ENCODE measurements at places on chromosomes 6 and 20. TPM values are rescaled to one million over a fixed set of nuclear protein-coding genes. Genes with fewer than 3 reads are reported as not detected.

DNA sequence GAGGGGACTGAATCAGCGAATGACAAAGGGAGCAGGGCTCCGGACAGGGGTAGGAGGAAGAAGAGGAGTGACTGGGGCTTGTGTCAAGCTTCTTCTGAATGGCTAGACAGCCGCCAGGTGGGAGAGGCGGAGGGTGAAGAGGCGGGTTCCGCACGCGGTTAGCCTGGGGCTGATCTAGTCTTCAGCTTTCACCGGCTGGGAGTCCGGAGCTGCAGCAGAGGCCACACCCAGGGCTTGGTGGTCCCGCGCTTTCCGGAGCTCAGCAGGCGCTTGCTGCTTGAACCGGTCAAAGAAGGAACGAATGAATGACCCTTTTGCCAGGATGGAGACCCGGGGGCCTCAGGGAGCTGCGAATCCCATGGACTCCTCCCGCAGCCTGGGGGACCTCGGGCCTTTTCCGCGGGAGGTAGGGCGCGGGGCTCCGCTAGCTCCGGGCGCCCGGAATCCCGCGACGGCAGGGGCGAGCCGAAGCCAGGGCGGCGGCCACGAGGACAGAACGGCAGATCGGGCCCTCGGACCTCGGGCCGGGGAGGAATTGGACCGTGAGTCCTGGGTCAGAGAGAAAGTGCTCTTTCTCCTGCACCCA is at the start of gene C6orf141:
Gene C6orf141, plus strand, starts transcription at position 177 of the 586 bp plus-strand sequence. Its CDS starts 125 bp downstream, at position 302.
- DNase-seq = peak; percentile 26

Gene ZNF292
- 57.0 TPM for total RNA-seq

DNA sequence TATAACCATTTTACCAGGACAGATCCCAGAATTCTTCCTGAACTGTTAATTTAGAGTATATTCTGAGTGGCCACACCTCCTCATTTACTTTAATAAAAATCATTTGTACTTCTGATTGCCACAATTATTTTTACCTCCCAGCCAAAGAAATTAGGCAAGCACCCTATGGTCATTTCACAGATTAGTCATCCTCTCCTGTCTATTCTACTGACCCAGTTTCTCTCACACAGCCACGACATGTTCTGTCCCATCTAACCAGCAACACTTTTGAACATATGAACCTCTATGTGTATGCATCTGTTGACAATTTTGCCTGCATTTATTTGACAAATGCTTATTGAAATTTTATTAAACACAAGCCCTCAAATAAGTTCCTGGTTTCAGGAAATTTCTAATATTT is 202.6 kb upstream of the STXBP5 start:
- DNase-seq = no peak

- DNase-seq = no peak
Measured at GRCh38 chr6:154928325-154928922, 66.7 kb upstream of the TIAM2 start.

Gene TSBP1
- not detected for total RNA-seq

DNA sequence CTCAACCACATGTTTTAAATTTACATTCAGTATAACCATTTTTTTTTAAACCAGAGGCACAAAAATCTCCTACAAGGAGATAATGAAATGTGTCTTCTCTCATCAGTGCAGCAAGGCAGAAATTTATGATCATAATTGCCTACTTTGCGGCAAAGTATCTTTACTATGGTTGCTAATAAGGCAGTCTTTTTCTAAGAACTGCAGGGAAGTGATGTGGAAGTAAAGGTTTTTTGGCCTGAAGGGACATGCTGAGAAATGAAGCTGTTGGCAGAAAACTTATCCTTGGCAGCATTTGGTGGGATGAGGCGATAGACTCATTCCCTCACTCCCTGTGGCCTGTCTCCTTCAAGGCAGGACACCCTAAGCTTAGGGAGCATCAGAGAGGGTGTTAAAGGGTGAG is 48.7 kb downstream of the SCGN start:
- no peak for DNase-seq

DNA sequence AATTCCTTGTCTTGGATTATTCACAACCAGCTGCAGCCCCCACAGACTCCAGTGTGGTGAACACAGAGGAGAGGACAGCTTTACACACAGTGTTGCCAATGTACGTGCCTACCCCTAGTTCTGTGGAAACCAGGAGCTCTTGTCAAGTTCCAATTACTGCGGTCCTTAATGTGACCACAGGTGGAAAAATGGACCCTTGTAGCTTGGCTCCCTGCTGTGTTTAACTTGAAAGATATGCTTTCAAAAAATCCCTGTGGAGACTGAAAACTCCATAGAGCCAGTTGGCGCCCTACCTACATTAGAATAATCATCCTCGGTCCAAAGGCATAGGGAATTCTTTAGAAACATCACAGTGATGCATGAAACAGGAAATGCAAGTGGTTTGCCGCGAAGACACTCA is 118.3 kb upstream of the SLC22A23 start:
- DNase-seq = no peak

Gene ARHGAP18
- 8.7 TPM for total RNA-seq

Gene PBOV1
- not detected for total RNA-seq

GRCh38 chr20:20435453-20435852 is 67.5 kb downstream of the INSM1 start:
- no peak for DNase-seq

GRCh38 chr6:83908813-83909212 is 49.3 kb downstream of the CYB5R4 start:
- no peak for DNase-seq

- no peak for DNase-seq
Measured at GRCh38 chr20:23145281-23145700, 59.2 kb upstream of the CD93 start.

DNA sequence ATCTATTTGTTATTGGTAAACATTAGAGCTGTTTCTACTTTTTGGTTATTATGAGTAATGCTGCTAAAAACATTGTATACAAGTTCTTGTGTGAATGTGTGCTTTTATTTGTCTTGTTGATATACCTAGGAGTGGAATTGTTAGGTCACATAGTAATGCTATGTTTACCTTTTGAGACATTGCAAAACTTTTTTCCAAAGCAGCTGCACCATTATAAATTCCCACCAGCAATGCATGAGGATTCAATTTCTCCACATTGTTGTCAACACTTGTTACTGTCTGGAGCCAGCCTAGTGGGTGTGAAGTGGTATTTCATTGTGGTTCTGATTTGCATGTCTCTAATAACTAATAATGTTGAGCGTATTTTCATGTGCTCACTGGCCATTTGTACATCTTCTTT is 145.9 kb downstream of the CCDC170 start:
- no peak for DNase-seq

DNA sequence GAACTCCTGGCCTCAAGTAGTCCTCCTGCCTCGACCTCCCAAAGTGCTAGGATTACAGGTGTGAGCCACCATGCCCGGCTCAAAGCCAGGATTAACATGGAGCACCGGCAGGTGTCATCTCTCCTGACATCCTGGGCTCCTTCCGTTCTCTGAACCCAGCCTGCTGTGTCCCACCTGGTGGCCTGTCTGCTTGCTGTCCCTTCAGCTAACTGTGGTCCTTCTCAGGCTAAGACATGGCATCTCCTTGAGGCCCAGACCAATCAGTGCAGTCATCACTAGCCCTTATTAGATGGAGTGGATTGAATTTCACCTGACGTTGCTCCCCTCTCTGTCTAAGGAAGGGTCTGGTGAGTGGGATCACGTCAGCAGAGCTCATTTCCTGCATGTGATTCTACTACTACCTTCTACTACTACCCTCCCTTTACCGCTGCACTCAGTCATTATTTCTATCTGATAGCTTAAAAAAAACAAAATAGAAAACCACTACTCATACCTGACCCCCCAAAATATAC is 28.0 kb upstream of the SYNJ2 start:
- DNase-seq = no peak

GRCh38 chr6:49410564-49410963 is 52.5 kb downstream of the MMUT start:
- DNase-seq = no peak

DNA sequence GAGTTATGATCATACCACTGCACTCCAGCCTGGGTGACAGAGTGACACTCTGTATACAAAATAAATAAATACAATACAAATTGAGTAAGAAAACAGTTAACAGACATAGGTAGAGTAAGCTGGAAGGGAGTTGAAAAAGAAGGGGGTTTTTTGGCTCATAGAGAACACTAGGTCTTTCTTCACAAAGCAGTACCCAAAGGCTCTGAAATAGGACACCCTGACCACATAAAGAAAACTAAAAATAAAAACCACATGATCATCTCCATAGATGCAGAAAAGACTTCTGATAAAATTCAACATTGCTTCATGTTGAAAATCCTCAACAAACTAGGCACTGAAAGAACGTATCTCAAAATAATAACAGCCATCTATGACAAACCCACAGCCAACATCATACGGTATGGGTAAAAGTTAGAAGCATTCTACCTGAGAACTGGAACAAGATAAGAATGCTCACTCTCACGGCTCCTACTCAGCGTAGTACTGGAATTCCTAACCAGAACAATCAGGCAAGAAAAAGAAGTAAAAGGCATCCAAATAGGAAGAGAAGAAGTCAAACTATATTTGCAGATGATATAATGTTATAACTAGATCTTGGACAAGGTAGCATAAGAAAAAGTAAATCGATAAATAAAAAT is 48.6 kb downstream of the TOMM6 start:
- no peak for DNase-seq

GRCh38 chr6:149728499-149729234 is 10.8 kb upstream of the LATS1 start:
- DNase-seq = no peak

DNA sequence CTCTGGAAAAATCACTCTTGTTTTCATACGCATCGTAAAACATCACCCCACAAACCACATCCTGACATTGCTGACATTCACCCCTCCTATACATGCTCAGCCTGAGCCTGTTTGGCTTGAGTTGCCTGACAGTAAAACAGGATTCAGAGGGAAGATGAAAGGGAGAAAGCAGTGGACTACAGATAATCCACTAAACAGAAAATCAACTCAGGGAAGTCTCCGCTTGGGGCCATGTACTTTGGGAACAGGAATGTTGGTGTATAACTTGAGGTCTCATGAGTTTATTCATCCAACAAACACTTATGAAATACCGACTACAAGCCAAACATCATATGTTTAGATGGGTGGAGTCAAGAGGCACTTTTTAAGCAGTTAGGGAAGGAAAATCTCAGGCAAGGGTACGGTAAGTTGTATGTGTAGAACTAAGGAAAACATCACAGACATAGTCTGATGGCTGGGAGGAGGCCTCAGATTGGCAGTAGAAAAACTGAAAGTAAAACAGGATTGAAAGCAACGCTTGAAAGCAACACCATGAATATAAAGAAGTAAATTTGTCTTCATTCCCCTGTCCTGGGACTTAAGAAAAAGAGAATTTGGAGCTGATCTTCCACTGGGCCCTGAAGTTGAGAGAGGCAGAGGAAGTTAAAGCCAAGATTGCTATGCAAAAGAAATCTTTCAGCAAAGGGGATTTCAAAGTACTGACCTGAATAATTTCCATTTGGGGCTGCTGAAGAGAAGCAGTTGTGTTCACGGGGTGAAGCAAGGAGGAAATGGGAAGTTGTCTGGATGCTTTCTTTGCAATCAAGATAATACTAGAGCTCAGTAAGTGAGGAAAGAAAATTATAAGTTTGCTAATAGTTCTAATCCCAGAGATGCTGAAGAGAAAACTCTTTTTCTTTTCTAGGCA is 28.8 kb downstream of the PDE7B start:
- DNase-seq = peak; percentile 44

Gene SOD2
- total RNA-seq = 182 TPM

DNA sequence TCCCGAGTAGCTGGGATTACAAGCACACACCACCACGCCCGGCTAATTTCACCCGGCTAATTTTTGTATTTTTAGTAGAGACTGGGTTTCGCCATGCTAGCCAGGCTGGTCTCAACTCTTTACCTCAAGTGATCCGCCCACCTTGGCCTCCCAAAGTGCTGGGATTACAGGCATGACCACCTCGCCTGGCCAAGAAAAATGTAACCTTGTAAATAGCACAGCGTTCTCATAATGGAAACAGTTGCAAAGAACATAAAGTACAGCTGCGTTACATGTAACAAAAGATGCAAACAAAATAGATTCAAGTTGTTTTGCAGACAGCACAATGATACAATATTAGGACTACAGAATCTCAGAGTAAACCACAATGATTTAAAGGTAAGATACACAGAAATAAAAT is 14.6 kb downstream of the TLDC2 start:
- DNase-seq = no peak

Gene BMP6
- total RNA-seq = not detected

GRCh38 chr6:106705156-106705555 is 75.8 kb downstream of the QRSL1 start:
- DNase-seq = no peak

DNA sequence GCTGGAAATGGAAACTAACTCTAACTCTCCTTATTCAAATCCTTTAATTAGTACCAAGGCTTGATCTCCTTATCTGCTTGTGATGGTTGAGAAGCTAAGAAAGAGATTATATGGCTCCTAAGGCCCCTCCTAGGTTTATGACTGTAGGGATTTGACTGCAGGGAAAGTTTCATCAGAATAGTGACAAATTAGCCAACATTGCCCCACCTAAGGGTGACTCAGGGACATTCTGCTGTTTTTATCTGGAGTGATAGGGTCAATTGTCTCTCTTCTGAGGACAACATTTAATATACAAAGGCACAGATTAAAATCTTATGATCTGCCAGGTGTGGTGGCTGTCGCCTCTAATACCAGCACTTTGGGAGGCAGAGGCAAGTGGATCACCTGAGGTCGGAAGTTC is 138.1 kb upstream of the MARCKS start:
- DNase-seq = no peak

Gene TAPBP
- 216 TPM for total RNA-seq

GRCh38 chr20:44720621-44720996 is 5.4 kb downstream of the CCN5 start:
- no peak for DNase-seq

DNA sequence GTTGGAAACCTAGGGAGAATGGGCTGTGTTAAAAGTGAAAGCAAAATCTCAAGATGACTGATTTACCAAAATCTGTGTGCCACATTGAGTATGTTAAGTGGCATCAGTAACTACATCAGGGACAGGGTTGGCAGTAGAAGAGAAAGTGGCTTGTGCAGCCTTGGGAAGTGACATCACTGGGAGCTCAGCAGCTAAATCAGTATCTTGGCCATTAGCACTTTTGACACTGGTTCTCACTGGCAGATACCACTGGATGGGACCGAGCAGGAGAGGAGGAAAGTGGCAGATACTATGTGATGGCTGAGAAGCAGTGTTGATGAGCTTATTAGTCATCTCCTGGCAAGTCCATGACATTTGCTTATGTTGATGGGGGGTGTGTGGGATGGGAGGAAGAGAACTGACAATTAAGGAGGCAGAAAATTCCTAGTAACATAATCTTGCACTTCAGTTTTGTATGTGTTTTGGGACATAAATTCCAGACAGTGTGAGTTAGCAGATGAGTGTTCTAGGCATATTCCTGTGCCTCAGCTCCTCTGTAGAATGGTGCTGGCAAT is 322.2 kb downstream of the SOX4 start:
- no peak for DNase-seq
